ENCODE measurements at places on chromosomes 3 and 15.

DNA sequence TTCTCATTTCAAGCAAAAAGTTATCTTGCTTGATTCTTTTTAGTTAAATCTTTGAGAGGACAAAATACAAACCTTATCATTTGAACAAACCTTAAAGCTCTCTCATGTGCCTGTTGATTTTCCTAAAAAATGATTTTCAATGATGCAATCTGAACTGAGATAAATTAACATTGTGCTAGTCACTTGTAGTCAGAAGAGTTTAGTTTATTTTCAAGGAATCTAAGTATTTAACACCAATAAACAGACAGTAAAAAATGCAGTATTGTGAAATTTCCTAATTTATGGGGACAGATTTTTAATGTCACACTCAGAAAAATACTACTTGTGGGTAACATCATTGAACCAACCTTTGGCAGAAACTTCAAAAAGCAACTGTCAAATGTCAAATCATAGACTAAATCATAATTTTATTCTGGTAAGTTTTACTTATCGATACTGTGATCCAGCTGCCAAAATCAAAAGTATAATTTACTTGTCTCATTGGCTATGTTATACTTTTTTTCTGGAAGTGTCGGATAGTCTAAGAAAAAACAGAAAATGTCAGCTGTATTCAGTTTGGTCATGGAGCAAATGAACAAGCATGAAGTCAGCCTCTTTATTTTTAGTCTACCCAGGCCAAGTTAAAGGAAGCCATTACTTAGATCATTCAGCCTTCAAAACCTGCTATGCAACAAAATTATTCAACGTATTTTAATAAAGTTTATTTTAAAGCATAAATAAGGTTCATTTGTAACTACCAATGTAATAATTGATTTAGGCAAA lies 52.4 kb upstream of the FNDC3B start:
- no peak for DNase-seq

DNA sequence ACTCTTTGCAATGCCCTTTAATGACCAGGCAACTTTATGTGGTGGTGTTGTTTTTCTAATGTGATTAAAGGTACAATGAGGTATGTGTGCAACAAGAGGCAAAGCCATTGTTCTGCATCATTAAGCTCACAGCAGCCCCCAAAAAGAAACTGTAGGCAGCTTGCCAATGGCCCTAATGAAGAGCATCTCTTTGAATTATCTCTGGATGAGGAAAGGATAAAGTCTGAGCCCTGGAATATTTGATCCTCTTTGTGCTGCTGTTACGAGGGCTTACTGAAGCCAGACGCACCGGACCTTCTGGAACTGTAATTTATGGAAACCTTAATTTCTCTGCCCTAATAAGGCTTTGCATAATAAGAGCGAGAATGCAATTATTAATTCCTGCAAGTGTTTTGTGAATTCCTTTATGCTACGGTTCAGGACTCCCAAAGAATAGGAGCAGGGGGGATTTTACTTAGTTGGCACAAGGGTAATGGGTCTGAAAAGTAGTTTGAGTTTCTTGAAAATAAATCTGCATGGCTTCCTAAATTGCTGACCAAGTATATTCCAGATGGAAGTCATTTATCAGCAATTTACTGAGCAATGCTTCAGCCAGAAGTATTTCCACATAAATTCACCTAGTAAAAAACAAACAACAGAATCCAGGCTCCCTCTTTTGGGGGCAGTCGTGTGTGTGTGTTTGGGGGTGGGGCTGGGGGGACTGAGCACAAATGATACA lies 193.4 kb downstream of the PDZRN3 start:
- DNase-seq = no peak

DNA sequence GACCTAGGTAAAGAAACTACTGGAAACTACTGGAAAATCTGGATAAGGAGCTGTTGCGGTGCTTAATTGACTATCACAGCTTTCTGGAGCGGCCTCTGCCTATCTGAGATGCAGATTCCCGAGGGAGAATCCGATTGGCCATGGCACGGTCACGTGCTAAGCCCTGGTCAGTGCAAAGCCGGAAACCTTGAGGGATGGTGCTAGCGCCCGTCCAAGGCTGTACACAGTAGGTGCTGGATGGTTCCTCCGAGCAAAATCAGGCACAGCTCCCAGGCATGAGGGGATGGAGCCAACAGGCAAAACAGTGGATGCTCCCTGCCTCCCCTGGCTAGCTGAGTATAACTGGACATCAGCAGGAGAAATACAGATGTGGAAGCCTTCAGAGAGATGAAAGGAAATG lies 238.7 kb upstream of the HES1 start:
- no peak for DNase-seq

DNA sequence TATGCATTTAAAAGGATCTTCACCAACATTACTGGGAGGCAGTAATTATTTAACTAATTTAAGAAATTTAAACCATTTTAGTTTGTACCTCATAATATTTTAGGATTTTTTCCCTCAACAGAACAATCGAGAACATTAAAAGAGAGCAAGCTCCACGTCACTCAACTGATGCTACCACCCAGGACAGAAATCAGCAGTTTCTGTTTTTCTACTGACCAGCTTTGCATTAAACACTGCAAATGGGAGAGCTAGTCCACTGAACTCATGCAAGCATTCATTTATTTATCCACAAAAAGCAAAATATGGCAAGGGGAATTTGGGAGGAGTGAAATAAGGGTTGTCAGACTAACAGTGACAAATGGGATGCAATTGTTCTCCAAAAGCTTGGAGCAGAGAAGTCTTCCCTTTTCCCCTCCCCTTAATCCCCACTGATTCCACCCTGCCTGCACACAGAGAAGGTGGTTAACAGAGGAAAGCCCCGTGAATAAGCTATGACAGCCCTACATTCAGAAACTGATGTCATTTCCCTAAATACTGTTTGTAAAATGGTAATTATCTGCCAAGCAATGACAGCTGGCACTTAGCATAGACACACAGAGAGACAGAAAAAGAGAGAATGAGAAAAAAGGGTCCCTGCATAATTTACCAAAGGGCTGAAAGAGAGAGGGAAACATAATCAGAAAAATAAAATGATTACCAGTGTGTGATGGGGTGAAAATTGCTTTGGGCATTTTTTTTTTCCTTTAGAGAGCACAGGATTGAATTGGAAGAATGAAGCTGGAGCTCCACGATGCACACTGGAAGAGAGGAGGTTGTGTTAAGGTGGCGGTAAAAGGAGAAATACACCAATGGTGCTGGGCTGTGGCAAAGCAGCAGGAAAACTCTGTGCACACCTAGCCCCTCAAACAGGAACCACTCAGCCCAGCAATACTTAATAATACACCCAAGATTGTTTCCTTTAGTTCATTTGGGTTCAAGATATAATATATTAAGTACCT lies 777.4 kb downstream of the TUSC7 start:
- DNase-seq = no peak

- DNase-seq = no peak
Measured at GRCh38 chr3:21795152-21795837, 44.3 kb upstream of the ZNF385D start.

- no peak for DNase-seq
Measured at GRCh38 chr3:134464064-134464688, 21.6 kb downstream of the ANAPC13 start.

- DNase-seq = no peak
Measured at GRCh38 chr3:133413161-133414020, 13.5 kb downstream of the BFSP2 start.

GRCh38 chr3:135944831-135945230 lies 20.7 kb upstream of the PPP2R3A start:
- no peak for DNase-seq

DNA sequence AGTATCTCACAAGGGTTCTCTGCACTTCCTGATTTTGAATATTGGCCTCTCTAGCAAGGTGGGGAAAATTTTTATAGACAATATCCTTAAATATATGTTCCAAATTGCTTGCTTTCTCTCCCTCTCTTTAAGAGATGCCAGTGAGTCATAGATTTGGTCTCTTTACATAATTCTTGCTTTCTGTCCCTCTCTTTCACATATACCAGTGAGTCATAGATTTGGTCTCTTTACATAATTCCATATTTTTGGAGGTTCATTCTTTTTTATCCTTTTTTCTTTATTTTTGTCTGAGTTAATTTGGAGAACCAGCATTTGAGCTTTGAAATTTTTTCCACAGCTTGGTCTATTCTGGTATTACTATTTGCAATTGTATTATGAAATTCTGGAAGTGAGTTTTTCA lies 77.7 kb upstream of the NUDT16 start:
- no peak for DNase-seq

GRCh38 chr15:93028632-93029213 lies 60.3 kb downstream of the RGMA start:
- DNase-seq = no peak

- no peak for DNase-seq
Measured at GRCh38 chr15:40238532-40239403, at the start of gene PAK6. Gene PAK6 (plus strand): TSS chr15:40239063. CDS start chr15:40264786, 25,723 bp downstream.

- no peak for DNase-seq
Measured at GRCh38 chr15:92153620-92154019, 240.1 kb upstream of the ST8SIA2 start.

- DNase-seq = peak; percentile 51
Measured at GRCh38 chr15:51077221-51078153, 17.2 kb downstream of the TNFAIP8L3 start.

DNA sequence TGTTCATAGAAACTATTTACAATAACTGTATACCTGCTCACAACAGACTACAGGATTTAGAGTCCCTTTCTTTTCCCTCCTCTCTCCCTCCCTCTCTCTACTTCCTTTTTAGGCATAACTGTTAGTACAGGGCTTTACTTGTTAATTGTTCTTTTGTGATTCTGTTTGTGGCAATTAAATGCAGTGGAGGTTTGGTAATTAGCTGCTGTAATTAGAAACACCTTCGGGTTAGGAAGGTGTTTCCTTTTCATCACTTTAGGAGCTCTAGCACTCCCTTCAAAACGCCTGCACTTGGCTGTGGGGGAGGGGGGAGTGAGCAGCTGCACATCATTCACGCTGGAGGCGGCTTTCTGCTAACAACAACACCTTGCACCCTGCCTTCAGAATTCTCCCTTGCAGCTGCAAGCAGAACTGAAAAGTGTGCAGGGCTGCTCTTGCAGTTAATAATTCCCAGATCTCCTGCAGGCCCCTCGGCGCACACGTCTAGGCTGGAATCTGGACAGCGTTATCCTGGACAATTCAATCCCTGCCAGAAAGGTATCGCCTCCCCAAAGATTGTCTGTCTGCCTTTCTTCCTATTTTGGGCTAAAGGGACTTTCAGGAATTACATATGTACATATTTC lies 242.6 kb upstream of the RGMA start:
- no peak for DNase-seq

GRCh38 chr3:129314386-129315222 lies 35.9 kb downstream of the HMCES start:
- DNase-seq = peak; percentile 28

DNA sequence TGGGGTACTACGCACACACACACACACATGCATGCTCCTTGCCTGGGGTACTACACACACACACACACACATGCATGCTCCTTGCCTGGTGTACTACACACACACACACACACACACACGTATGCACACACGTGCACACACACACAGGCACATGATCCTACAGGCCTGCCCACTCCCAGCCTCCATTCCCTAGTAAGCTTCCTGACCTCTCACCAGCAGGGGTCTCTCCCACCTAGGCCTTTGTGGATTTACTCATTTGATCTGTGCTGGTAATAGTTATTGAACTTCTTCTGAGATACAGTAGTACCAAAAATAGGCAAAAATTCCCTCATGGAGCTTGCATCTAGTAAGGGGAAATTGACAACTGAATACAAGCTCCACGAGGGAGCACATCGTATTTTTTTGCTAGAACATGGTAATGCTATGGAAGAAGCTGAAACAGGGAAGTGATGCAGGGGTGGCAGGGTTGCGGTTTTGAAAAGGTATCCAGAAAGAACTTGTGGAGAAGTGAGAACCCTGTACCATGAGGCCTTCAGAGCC lies 19.1 kb downstream of the TTC21A start:
- DNase-seq = no peak

- DNase-seq = no peak
Measured at GRCh38 chr15:44441095-44441501, 13.7 kb downstream of the CTDSPL2 start.

DNA sequence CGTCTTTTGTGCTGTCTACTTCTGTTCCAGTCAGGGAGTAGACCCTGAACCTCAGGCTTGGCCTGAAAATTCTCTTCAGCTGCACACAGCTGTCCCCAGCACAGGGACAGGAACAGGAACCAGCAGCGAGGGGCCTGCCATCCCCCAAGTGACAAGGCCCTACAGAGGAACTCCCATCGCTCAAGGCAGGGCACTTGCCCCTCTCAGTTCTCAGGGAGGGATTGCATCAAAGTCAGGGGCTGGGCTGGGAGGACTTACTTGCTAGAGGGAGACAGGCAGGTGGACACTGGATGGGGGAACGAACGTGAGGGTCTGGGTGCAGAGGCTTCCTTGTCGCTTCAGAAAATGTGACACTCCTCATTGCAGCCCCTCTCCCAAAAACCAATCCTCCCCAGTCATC lies 163.6 kb downstream of the CHSY1 start:
- DNase-seq = no peak

GRCh38 chr15:92951800-92952457 lies 51.8 kb downstream of the CHD2 start:
- DNase-seq = no peak

DNA sequence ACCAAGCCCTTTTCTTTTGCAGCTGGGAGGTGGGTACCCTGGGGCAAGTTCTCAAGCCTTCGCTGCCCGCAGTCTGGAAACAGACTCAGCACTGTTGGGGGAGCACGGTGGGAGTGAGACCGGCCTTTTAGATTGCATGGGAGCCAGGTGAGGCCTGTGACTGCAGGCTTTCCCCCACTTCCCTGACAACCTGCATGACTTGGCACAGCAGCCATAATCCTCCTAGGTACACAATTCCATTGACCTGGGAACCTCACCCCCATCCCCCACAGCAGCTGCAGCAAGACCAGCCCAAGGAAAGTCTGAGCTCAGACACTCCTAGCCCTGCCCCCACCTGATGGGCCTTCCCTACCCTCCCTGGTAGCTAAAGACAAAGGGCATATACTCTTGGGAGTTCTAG lies 52.2 kb upstream of the CCDC80 start:
- no peak for DNase-seq

DNA sequence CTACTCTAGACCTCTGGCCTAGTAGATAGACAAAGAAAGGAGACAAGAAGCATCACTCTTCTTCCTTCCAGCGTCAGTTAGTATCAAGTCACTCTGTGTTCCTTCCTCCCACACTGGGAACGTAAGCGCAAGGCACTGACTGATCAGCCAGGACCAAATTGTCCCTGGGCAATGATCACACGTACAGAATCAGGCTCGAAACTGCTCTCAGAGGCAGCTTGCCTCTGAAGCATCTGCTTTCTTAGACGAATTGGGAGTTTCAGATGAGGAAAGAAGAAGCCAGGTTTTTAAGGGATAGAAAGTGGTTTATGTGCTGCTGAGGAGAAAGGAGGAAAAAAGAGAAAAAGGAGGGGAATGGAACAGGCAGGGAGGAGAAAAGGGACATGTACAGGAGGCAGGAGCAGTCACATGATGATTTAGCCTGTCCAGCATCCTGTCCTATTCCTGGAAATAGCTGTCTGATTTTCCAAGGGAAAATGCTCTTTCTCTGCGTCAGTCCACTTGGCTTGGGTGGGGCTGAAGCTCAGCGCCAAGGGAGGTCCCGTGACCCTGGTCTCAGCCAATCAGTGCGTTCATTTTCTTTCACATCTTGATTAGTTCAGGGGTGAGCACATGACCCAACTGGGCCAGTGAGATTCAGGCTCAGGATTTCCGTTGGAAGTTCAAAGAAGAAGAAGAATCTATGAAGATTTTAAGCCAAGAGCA lies 102.0 kb upstream of the PRICKLE2 start:
- DNase-seq = no peak

Measured in stimulated activated CD4-positive, alpha-beta T cell treated with anti-CD3 and anti-CD28 coated beads, Interleukin-1b, Interleukin-23, amount 100 ng/mL, for 24 hours (primary cell).